ENCODE measurements at places on chromosomes 1 and 21.

GRCh38 chr21:31517664-31518414 lies 141.7 kb upstream of the SOD1 start:
- DNase-seq: no peak

GRCh38 chr1:202291001-202291400 lies 50.7 kb downstream of the UBE2T start:
- no peak for DNase-seq

DNA sequence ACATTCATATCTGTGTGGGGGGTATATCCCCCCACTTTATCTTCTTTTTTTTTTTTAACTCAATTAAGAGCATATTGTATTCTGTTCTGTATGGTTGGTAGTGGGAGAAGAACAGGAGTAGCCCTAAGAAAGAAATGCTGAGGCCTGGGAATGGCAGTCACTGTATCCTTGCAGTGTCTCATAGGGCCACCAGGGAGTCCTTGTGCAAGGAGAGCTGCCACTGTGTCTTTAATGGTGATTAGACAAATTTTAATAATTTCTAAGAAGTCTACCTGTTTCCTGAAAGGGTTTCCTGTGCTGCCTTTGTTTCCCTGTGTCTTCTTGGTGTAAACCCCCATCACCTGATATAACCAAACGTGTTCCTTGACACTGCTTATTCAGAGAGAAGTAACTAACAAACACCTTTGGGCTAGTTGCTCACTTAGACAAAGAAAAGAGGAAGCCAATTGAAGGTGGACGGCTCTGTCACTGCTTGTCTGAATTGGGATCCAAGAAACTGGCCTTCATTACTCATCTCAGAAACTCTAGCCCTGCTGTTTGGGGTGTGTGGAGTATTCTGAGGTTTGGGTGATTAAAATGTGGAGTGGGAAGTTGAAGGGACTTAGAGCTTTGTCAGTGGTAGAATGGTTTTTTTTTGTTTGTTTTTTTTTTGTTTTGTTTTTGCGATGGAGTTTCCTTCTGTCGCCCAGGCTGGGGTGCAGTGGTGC lies 15.2 kb downstream of the GIPC2 start:
- DNase-seq: no peak

DNA sequence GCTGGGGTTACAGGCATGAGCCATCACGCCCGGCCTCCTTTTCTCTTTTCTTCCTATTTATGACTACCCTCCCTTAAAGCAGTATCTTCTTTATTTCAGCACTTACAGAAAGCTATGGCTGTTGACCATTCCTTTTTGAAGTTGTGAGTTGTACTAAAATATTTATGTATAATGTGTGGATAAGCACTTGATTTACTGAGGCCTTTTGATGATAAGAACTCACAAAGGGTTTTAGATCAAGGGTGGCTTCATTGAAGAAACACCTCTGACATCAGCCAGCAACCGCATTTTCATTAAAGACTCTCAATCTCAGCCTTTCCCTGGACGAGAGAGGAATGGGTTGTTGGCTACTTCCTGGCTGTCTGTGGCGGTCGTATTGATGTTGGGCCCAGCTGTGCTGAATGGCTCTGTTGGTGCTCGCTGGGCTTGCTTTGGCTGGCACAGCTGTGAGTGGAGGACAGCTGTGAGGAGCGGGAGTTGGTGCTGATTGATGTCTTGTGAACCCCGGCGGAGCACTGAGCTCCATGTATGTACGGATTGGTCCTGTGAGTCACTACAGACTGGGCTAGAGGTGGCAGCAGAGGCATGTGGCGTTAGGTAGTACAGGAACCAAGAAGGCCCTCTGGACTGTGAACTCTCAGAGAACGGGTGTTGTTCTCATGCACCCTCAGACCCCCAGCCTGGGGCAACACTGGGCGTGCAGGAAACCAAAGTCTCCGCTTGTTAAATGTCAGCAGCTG lies 208.8 kb downstream of the KIF26B start:
- no peak for DNase-seq

DNA sequence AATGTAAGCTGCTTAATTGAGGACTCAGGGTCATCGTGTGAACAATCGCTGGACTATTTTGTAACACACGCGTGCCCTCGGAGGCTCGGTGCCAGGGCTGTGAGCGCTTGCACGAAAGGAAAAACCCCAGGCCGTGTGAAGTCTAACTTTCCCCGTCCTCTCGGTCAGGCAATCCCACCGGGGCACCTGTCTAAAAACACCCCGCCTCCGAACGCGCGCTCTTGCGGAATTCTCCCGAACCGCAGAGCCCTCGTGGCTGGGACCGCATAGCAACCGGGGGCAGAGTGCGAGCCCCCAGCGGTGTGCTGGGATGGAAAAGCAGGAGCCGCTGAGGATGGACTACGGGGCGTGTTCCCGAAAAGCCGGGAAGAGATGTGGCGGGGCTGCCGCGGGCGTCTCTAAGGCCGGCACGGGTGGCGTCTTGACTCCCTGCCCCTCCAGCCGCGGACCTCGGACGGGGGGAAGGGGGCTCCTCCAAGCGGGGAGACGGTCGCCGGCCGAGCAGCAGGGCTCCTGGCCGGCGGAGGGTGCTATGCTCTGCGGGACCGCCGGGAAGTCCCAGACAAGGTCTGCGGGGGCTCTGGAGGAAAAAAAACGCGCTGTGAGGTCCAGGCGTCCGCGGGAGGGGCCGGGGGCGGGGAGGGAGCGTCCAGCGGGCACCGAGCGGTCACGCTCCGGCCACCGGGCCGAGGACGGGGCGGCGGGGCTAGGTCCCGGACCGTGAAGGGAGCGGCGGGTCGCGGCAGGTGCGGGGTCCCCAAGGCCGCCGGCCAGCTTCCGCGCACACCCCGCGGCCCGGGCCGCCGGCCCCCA lies 936 bp downstream of the ZBTB21 start:
- DNase-seq: peak; percentile 63

DNA sequence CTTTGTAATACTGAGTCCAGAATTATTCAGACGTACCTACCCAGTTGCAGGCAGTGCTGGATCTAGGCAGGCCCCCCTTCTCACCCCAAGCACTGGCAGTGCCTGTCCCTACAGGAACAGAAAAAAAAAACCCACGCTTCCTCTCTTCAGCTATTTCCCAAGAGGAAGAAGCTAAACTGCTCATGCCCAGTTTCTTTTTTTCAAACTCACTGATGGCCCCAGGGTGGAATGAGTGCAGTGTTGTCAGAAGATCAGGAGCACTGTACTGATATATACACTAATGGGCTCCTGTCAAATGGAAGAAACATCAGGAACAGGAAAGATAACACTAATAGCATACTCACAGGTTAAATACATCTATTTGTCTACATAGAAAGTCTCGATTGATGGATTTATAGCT lies 28.2 kb upstream of the DOCK7 start:
- DNase-seq: no peak

- DNase-seq: no peak
Observed at GRCh38 chr1:30452925-30453324, 270.5 kb downstream of the MATN1 start.

DNA sequence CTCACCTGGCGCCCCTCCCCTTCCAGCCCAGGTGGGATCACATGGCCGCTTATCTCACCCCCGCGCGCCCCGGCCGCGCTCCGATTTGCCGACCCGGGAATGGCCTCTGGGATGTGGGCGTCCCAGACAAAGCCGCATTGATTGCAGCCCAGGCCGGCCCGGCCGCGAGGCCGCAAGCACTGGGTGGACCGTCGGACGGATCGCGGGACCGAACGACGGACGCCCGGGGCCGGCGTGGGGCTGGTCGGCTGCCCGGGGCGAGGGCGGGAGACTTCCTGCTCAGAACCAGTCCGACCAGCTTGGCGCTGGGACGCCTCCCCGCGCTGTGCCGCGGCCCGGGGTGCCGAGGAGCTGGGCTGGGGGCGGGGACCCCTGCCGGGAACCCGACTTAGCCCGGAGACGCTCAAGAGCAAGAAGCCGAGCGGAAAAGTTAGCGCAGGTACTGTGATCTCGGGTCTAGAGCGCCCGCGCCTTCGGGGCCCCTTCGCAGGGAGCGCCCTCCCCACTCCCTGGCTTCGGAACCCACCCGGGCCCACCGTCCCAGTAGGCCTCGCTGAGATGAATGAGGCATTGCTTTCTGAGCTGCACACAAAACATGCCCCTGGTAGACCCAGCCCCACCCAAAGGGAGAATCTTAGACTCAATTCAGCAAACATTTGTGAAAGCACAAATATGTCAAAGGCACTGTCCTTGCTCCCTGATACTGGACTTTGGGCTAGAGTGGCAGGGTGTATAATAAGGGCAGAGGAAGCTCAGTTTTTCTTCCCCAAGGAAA lies 415 bp upstream of the LAD1 start:
- no peak for DNase-seq

DNA sequence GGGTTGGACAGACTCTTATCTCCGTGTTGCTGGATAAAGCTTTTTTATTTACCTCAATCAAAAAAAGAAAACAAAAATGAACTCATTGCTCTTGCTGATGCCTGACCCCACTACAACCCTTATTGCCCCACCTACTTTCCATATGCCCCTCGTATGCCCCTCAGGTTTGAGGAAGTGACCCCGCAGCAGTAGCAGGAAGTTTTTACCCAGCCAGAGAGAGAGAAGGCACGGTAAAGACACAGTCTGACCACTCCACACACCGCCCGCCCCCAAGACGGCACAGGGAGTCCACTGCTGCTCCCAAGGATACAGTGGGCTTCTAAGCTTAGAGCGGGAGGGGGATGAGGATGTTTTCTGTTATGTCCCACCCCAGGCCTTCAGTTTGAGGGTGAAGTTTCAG lies 9.8 kb downstream of the PLEKHO1 start:
- DNase-seq: no peak

DNA sequence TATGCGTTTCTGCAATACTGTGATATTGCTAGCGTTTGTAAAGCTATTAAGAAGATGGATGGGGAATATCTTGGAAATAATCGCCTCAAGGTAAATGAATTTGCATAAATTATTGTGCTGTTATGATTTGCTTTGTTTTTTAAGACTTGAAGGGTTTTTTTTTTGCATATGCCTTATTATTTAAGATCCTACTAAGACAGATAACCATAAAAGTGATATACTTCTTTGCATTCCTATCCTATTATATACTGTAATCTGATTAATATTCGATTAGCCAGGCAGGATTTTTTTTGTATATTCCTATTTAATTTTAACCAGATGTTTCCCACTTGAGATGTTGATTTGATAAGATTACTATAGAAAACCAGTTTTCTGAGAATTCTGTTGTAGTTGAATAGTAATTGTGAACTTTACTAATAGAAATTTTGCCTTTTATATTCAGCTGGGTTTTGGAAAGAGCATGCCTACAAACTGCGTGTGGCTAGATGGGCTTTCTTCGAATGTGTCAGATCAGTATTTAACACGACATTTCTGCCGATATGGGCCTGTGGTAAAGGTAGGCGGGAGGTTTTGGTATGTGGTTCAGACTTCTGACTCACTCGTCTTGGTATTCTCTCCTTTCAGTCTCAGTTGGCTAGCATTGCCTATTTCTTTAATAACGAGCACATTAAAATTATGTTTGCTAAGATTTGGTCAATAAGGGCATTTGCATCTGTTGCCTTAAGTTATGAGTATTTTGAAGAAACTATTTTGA lies 56.8 kb downstream of the ZBTB17 start:
- peak; percentile 33 for DNase-seq

DNA sequence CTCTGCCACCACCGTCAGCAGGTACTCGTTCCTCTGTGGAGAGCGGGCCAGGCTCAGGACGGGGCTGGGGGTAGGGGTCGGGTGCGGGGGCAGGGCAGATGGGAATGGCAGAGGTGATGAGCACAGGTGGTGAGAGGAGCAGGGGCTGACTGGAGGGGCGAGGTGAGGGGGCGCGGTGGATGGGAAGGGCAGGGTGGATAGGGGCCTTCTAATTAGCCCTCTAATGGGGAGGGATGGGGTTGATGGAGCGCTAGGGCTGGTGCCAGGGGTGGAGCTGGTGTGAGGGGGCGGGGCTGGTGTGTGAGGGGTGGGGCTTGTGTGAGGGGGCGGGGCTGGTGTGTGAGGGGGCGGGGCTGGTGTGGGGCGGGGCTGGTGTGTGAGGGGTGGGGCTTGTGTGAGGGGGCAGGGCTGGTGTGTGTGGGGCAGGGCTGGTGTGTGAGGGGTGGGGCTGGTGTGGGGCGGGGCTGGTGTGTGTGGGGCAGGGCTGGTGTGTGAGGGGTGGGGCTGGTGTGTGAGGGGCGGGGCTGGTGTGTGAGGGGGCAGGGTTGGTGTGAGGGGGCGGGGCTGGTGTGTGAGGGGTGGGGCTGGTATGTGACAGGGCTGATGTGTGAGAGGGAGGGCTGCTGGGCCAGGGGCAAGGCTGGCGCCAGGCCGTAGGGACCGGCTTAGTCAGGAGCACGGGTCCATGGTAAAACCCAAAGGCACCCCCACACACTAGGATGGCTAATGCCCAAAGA lies 5.9 kb downstream of the KRTAP10-1 start:
- DNase-seq: no peak

- no peak for DNase-seq
Observed at GRCh38 chr1:160056648-160057169, 13.3 kb downstream of the KCNJ10 start.

DNA sequence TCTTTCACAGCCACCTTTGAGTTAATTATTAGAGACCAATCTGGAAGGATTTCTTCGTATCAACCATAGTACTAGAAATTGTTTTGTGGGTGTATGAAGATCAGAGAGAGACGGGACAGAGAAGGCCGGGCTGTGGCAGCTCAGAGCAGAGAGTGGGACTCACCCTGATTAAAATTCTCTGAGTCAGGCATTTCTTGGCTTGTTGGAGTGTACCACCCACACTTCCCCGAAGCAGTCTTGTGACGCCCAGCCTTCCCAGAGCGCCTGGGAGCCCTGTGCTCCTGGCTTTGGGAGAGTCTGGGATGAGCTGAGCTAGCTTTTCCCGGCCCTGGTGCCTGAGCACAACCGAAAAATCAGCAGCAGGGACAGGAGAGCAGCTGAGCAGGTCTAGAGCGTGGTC lies 19.4 kb downstream of the PLEKHM2 start:
- DNase-seq: no peak

DNA sequence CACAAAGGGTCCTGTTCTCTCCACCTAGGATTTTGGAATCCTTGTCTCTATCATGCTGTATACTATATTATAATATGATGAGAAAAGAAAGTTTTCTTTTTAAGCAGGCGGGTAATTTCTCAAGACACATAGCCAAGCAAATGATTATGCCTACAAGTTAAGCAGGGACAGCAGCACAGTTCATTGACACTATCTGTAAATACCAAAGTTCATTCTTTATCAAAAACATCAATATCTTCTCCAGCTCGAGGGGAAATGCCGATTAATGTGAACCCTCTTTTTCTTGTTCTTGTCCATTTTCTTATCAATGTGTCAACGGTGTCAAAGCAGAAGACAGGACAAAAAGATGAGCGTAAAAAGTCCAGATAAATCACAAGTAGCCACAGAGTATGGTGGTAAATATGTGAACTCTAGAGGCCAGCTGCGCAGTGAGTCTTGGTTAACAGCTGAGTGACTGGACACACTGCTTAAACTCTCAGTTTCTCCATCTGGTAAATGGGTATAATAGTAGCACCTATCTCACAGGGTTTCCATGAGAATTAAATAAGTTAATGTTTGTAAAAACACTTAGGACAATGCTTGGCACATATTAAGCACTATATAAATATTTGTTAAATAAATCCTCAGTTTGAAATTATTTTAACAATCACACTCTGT lies 30.9 kb downstream of the LPAR3 start:
- no peak for DNase-seq

GRCh38 chr1:59703226-59703917 lies 111.4 kb upstream of the HOOK1 start:
- DNase-seq: no peak

All from stimulated activated CD4-positive, alpha-beta T cell treated with anti-CD3 and anti-CD28 coated beads, Interleukin-4, amount 100 ng/mL, for 4 hours (primary cell).